ENCODE measurements at places on chromosomes 12 and 14.

DNA sequence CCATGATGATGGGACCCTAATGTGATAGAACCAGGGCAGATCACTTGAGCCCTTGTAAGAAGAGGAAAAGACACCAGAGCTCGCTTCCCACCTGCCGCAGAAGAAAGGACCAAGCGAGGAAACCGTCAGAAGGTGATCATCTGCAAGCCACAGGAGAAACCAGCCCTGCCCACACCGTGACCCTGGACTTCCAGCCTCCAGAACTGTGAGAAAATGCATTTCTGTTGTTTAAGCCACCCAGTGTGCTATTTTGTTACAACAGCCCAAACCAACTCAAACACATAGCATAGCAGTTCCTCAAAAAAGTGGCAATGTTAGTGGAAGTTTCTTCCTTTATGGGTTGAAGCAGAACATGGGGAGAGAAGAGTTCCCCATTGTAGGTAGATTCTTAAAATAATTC, 107.9 kb upstream of the BCL2L14 start:
- DNase-seq = no peak

DNA sequence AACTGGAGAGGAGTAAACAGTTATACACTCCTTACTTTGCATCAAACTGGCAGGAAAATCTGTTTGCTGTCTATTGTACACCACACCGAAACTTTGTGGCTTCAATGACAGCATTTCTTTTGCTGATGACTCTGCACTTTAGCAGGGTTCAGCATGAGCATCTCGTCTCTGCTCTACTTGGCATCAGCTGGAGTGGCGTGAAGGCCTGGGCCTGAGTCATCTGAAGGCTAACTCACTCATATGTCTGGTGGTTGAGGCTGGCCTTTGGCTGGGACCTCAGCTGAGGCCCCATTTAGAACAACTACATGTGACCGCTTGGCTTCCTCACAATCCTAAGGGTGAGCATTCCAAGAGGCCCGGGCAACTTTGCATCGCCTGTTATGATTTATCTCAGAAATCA, 28.7 kb upstream of the REP15 start:
- no peak for DNase-seq

DNA sequence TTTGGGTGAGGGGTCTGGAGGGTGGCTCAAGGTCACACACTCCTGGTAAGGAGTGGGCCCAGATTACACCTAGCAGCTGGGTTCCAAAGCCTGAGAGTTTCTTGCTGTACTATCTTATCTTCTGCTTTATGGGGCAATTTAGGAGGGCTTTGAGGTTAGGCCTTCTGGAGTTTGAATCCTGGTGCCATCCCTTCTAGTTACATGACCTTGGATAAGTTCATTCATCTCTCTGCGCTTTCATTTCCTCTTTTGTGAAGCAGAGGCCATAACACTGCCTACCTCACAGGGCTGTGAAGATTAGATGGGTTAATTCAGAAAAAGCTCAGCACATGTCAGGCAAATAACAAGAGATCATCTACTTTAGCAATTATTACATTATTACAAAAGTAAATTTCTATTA, 7.4 kb upstream of the KRT77 start:
- no peak for DNase-seq

- DNase-seq = no peak
These were observed 923.5 kb downstream of the BCL11B start for GRCh38 chr14:98348505-98348904.

DNA sequence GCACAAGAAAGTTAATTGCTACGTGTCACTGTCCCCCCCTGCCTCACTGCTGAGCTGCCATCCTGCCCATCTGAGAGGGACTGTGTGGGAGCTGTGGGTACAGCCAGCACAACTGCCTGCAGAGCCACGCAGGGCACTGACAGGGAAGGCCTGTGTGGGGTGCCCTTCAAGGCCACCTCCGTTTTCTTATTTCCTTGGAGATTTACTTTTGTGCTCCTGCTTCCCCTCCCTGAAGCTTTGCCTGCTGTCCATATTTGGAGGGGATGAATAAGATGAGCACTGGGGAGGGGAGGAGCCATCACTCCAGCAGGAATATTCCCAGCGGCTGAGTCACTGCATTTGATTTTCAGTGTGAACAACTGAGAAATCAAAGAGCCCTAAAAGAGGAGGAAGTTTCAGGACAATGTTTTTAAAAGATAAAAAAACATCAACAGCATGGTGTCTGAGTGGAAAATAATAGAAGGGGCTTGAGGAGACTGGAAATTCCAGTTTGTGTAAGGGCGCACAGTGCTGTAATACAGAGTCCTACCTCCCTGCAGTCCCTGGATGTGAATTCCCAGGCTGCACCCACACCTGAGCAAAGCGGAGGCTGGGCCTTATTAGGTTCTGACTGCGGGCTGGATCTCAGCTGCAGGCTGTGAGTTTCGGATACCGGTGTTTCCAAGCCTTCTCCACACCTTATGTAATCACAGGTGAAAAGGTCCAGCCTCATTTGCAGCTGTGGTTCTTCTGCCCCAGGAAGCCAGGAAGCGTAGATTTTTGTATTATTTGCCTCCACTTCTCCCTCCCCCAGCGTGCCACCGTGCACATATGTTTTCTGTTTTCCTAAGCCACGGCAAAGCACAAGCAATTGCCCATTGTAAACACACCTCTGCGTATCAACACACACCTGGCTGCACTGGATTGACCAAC, 192.6 kb upstream of the BCL2L14 start:
- peak; percentile 76 for DNase-seq

DNA sequence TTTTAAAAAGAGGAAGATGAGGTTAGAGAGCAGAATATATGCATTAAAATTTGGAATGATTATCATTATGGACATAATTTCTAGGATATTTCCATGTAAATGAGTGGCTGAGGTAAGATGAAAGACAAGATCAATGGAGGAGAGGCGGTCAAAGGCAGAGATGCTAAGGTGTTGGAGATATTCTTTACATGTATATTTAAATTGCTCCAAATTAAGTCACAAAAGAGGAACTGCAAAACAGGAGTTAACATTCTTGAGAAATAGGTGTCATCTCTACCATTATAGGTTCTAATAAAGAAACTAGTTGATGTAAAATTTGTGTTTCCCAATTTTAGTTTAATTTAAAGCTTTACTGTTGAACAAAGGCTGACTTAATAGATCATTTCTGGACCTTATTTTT, 268.5 kb upstream of the PPFIA2 start:
- no peak for DNase-seq

DNA sequence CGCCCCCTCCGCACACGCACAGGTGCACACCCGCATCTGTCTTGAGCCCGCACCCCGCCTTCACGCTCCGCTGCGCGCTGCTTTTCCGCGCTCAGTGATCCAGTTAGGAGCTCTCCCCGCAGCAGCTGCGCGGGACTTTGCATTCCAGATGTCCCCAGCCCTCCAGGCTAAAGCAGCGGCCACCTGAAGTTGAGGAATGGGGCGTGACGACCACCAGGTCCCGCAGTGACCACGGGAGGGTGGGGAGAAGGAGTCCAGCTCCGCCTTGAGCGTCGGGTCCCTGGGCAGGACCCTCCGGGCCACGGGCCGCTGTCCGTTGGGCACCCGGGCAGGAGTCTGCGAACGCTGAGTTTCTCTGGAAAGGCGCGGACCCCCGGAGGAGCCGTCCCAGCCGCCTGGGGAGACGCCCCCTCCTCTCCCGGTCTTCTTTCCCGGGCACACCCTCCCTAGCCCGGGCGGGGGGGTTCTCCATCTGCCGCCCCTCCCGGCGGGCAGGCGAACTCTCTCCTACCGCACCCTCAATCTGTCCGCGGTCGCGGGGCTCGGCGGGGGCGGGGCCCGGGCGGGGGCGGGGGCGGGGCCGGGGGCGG, 334 bp upstream of the TMEM132C start:
- DNase-seq = no peak

GRCh38 chr14:77228056-77228455, 43.0 kb downstream of the NGB start:
- DNase-seq = no peak
